ENCODE measurements at places on chromosomes 16 and 17. TPM values are rescaled to one million over a fixed set of nuclear protein-coding genes. Genes with fewer than 3 reads are reported as not detected.

- no peaks in the 10 kb centered on the region for H3K27me3 ChIP-seq
- no peak for DNase-seq
- peaks cover 14% of the 10 kb centered on the region for H3K36me3 ChIP-seq
- no peak overlapping the region for H3K4me3 ChIP-seq
Observed at GRCh38 chr16:2286550-2286949, 18.6 kb upstream of the RNPS1 start.

GRCh38 chr16:1159973-1160772 is 7.3 kb downstream of the CACNA1H start:
- no peak overlapping the region for H3K4me3 ChIP-seq
- H3K27me3 ChIP-seq = peaks cover 2% of the 10 kb centered on the region
- no peaks in the 10 kb centered on the region for H3K36me3 ChIP-seq
- no peak overlapping the region for H3K27ac ChIP-seq
- no peak for DNase-seq

DNA sequence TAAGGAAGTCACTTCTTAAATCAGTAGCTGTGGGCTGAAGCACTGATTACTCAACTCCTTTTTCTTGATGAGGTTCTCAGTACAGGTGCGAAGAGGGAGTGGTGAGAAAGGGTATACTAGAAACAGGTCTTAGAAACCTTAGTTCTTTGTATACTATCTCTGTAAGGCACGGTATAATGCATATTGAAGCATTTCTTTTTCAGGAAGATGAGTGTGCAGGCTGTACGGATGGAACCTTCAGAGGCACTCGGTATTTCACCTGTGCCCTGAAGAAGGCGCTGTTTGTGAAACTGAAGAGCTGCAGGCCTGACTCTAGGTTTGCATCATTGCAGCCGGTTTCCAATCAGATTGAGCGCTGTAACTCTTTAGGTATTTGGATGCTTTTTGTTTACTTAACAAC is 39.2 kb downstream of the CYLD start:
- no peaks in the 10 kb centered on the region for H3K27me3 ChIP-seq
- no peak for DNase-seq
- no peak overlapping the region for H3K4me3 ChIP-seq
- H3K36me3 ChIP-seq = peaks cover 3% of the 10 kb centered on the region
- no peaks in the 10 kb centered on the region for H3K4me1 ChIP-seq

DNA sequence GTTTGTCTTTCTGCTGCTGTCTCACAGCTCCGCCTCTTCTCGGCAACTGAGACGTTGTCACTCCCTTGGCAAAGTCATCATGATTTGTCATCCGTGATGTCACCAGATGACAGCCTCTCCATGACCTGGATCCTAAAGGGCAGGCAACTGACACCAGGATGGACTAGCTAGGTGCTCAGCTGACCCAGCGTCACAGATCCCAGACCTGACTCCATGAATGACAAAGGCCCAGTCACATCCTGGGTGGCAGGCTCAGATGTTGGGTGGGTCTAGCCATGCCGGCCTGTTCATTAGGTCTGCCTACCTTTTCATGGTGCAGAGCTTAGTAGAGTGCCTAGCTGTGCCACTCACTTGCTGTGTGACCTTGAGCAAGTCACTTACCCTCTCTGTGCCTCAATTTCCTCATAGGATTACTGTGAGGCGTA is 3.8 kb upstream of the TMEM238L start:
- H3K4me3 ChIP-seq = no peak overlapping the region
- DNase-seq = no peak
- H3K27me3 ChIP-seq = no peaks in the 10 kb centered on the region
- H3K27ac ChIP-seq = no peak overlapping the region
- no peaks in the 10 kb centered on the region for H3K36me3 ChIP-seq

DNA sequence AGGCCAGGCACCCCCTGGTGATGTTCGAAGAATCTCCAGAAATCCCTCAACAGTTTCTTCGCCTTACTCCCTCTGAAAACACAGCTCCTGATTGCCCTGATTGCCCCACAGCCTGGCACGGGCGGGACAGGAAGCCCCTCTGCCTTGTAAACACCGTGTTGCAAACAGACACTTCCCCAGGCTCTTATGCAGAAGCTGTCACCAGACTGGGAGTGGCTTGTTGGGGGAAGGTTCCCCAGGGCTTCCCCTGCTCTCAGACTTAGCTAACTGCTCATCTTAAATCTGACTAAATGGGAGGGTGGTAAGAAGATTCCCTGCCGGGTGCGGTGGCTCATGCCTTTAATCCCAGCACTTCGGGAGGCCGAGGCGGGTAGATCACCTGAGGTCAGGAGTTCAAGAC is 11.2 kb downstream of the PIK3R5 start:
- no peak overlapping the region for H3K27ac ChIP-seq
- no peaks in the 10 kb centered on the region for H3K27me3 ChIP-seq
- H3K4me3 ChIP-seq = no peak overlapping the region
- H3K36me3 ChIP-seq = no peaks in the 10 kb centered on the region

GRCh38 chr16:15754821-15755534 is 101.8 kb downstream of the MYH11 start:
- H3K4me3 ChIP-seq = no peak overlapping the region
- no peaks in the 10 kb centered on the region for H3K4me1 ChIP-seq
- H3K36me3 ChIP-seq = no peaks in the 10 kb centered on the region
- no peak for DNase-seq

Gene HSF4
- 5.5 TPM for total RNA-seq

Gene USP43
- 0.16 TPM for total RNA-seq

Gene KLHL10
- not detected for total RNA-seq

Gene SPNS3
- 0.66 TPM for total RNA-seq

Gene IGFBP4
- total RNA-seq = 618 TPM

All from endothelial cell of umbilical vein (primary cell).